ENCODE measurements at places on chromosomes 12 and 14.

DNA sequence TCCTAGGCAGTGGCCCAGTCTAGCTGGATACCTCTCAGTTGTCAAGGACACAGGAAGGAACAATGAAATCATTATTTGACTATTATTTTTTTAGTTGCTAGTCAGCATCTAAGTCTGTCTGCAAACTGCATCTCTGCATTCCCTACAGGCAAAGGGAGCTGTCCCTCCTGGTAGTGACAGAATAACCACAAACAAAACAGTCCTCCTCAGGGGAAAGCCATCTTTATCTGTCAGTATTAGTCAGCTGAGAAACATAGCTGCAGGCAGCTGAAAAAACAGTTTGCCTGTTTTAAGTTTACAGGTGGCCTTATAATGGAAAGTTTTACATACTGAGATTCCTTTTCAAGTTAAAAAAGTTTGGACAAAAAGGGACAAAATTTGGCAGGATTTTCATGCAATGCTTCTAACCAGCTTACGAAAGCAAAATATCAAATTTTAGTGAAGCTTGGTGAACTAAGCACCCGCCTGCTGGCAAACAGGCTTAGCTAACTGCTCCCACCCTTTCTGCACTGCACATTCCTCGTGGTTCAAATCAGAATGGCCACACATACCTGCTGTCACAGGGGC, 29.5 kb downstream of the SLC25A21 start:
- no peak for DNase-seq

GRCh38 chr14:74963705-74964271, 8.4 kb upstream of the PGF start:
- DNase-seq: no peak

GRCh38 chr14:43898687-43899086, 608.4 kb downstream of the FSCB start:
- no peak for DNase-seq

DNA sequence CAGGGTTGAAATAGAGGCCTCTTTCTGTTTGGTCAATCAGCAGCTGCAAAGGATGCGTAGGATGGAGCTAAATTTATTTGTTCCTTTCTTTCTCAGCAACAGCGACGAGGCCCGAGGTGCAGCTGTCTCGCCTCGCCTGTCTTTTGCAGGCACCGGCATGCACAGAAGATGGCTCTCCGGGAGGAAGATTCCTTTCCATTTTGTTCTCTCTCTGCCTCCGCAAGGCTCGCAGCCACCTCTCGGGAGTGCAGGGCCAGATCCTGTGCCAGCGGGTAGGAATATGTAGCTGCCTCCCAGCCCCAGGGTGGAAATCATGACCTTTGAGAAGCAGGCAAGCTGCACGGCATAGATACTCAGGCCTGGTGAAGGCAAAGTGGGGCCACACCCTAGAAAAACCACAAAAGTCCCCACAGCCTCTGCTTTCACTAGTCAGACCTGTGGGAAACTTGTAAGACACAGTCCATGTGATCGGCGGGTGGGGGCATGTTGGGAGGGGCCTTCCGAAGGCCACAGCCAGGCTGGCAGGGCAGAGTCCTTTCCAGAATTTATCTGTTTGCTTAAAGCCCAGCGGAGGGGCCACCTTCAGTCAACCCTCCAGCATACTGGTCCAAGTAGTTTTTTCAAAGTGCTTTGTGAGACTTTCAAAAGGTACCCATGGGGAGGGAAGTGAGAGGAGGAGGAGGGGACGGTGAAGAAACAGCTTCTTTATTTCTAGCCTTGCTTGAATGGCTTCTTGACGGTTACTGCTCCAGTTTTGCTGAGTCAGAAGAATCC, at the start of gene MAP1LC3B2:
TSS of gene MAP1LC3B2 (plus strand) at position 220 of the 774 bp plus-strand sequence. CDS start 16,562 bp downstream, outside the sequence.
- DNase-seq: peak; percentile 89

DNA sequence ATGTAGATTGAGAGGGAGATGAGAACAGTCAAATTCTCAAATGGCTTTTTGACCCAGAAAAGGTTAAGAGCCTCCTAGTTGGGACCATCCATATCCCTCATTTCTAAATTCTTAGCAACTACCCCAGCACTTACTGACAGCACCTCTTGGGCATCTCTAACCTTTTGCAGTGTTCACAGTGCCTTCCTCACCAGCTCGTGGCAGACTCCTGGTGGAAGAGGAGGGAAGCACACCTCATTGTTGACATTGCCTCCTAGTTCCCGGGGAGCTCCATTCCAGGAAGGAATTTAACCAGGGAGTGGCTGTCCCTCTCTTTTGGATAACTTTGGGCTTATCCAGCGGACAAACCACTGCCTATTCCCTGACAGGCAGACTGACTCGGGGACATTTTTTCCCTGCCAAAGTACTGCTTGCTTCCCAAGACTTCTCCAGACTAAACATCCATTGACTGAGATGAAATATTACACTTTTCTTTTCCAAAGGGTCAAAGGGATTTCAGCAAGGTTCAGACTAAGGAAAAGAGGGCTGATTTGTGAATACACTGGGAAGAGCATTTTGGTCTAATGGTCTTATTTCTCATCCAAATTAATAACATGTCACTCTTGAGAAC, 9.0 kb upstream of the OR6J1 start:
- DNase-seq: peak; percentile 80

- no peak for DNase-seq
Measured at GRCh38 chr14:94677747-94678146, 65.6 kb downstream of the SERPINA3 start.

GRCh38 chr14:47935332-47935731, 259.9 kb upstream of the MDGA2 start:
- no peak for DNase-seq

GRCh38 chr12:101671157-101671791, 26.2 kb upstream of the CHPT1 start:
- no peak for DNase-seq

DNA sequence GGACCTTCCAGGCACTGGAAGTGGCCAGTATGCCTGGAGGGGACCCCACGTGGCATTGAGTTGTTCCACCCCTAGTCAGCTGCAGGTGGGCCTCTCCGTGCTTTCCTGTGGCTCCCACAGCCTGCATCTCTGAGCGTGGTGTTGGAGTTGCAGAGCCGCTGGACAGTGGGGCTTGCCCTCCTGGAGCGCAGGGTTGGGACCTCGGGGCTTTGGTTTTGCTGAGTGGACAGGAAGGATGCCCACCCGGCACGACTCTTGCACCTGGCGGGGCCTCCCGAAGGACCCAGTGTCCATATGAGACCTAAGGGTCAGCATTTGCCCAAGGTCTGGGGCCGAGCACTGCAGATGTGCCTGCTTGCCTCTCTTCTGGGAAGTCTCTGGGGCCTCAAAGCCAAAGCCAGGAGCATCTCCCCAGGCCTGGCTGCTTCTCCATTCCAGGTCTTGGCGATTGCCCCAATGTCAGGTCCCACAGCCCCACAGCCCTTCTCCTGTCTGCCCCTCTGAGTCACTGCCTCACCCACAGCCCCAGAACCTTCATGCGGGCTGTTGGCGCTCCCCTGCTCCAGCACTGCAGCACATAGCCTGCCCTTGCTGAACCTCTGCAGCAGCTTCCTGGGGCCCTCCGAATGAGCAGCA, 1.5 kb downstream of the PACS2 start:
- peak; percentile 41 for DNase-seq

GRCh38 chr14:103221781-103222358, 98.6 kb downstream of the TNFAIP2 start:
- DNase-seq: no peak

GRCh38 chr14:40113671-40114070, 681.4 kb upstream of the FBXO33 start:
- no peak for DNase-seq

DNA sequence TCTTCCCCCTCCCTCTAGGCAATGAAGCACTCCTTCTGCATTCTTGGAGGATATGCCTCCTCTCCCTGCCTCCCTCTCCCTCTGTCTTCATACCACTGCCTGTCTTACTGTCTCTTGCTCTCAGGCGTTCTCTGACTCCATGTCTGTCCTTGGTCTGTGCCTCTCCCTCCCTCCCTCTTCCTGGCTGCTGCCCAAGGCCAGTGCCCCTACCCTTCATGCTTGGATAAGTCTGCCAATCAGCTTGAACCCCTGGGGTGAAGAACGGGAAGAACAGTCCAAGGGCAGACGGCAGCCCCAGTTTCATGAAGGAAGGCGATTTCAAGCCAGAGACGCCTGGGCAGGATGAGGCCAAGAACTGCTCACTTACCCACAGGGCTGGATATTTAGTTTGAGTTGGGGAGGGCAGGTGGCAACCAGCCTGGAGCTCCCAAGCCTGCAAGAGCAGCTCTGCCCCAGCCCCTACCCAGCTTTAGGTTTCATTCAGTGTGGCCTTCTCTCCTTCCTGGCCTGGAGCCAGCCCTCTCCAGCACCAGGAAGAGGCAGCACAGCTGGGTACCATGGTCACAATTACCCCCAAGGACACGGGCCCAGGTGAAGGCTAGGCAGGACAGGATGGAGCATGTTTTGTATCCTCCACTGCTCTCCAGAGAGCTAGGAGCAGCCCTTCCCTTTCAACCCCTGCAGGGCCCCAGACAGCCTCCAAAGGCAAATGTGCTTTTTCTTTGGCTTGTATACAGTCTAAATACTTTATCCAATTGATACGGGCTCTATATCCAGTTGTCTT, 35.8 kb upstream of the LTBP2 start:
- no peak for DNase-seq

DNA sequence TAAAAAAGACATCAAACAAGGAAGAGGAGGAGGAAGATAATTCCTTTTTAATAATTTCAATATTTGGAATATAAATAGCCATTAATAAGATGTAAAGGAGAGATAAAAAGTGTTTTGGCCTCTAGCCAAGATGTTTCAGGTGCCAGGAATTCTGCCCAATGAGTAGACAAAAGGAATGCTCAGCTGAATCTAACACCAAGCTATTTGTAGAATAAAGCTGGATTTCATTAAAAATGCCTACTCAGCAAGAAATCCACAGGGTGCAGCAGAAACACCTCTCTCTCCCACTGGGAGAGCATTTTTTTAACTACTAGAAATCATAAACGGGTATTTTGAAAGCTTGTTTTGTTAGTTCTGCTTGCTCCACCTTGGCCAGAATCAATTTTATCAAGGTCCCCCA, 4.1 kb upstream of the STAB2 start:
- DNase-seq: no peak

GRCh38 chr14:62179367-62180018, 417.3 kb downstream of the SNAPC1 start:
- peak; percentile 54 for DNase-seq

- DNase-seq: no peak
Measured at GRCh38 chr14:49052521-49052920, 533.7 kb downstream of the RPS29 start.

GRCh38 chr14:23168246-23168645, 15.2 kb downstream of the SLC7A8 start:
- DNase-seq: no peak

GRCh38 chr12:105506678-105507310, 176.3 kb downstream of the C12orf75 start:
- no peak for DNase-seq

DNA sequence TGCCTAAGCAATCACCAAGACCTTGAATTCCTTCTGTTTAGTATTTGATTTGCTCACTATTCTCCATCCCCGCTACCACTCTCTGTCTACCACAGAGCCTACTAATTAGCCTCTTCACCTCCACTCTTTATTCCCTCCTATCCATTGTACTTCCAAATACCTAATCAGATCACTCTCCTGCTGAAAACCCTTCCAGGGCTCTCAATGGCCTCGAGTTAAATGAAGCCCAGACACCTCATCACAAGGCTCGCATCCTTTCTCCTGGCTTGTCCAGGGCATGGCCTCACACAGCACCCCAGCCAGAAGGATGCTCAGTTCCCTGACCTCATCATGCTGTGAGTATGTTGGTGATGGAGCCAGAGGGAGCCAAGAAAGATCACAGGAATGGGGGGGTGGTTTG, 71.4 kb upstream of the PRMT8 start:
- no peak for DNase-seq

GRCh38 chr14:94397289-94398181, 9.1 kb upstream of the SERPINA1 start:
- no peak for DNase-seq

- no peak for DNase-seq
Measured at GRCh38 chr12:9763025-9763424, 2.3 kb upstream of the CD69 start.

GRCh38 chr12:76470028-76470939, 89.3 kb downstream of the OSBPL8 start:
- DNase-seq: peak; percentile 63

DNA sequence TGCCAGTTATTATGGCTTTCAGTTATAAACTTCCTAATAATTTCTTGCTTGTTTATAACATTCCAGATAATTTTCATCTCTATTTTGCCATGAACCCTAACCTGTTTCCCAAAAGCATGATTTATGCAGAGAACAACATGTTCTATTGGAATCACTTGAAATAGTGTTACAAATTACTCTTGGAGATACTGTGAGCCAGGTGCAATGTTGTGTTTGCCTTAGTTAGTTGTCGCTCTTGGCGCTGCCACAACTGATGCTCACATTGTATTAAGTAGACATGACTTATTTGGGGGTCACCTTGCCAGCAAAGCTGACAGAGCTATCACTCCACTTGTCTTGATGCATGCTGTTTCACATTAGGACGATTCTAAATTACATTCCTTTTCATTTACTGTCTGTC, 49.4 kb downstream of the TSPAN8 start:
- no peak for DNase-seq

- DNase-seq: no peak
Measured at GRCh38 chr12:119915894-119916510, 38.9 kb upstream of the CIT start.

DNA sequence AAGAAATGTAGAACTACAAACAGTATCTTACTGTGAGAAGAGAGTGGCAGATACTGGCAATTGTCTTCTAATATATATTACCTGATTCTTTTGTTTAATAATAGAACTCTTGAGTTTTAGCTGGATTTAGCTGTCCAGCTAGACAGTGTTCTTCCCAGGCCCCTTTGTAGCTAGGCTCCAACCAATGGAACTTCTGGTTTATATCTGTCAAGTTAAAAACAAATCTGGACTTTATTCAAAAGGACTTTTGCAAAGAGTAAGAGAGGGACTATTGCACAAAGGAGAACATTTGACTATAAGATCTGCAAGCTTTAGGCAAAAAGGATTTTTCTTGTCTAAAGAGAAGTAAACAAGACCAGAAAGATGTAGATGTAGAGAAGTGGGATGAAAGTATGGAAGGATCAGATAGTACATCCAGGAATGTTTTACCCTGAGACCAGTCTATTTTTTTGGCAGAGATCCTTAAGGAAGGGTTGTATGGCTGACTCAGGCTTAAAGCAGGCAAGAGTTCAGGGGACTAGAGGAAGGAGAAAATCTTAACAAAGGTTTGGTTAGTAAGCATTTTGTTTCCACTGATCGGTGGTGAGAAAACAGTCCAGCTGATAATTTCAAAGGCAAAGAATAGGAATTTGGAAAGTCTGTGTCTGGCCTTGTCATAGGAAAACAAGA, 111.1 kb upstream of the PLEKHA5 start:
- DNase-seq: no peak

DNA sequence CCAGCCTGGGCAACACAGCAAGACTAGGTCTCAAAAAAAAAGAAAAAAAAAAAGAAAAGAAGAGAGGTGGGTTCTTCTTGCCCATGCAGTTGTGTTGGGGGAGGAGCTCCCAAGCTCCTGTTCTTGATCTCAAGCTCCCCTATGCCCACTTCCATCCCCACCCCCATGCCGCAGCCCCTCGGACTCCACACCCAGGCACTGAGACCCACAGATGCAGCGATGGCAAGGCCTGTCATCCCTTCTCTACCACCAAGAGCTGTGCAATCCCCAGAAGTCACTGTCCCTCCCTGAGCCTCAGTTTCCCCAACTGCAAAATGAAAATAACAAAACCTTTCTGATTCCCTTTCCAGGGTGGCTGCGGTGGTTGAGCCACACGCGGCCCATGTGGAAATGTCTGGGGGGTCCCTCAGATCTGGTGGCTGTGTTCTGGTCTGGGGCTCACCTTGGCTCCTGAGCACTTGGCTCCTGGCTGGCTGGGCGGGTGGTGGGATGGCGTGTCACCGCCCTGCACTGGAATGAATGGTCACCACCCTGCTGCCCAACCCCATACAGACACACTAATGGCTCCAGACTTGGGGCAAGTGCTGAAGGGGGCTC, 22.6 kb upstream of the KIF26A start:
- DNase-seq: no peak

Data from SW480 (cell line).